ENCODE measurements at places on chromosomes 3 and 15. TPM values are rescaled to one million over a fixed set of nuclear protein-coding genes. Genes with fewer than 3 reads are reported as not detected.

The PFN2 gene
- 333 TPM for polyA plus RNA-seq

The SEMA3G gene
- polyA plus RNA-seq = 8.2 TPM

The AGBL1 gene
- 0.10 TPM for polyA plus RNA-seq

The CFAP20DC gene
- 6.1 TPM for polyA plus RNA-seq

The PRSS50 gene
- 1.2 TPM for polyA plus RNA-seq

The PLD1 gene
- polyA plus RNA-seq = 5.0 TPM

All from right lung (tissue), 10 donors.